ENCODE measurements at places on chromosomes 16 and 17.

DNA sequence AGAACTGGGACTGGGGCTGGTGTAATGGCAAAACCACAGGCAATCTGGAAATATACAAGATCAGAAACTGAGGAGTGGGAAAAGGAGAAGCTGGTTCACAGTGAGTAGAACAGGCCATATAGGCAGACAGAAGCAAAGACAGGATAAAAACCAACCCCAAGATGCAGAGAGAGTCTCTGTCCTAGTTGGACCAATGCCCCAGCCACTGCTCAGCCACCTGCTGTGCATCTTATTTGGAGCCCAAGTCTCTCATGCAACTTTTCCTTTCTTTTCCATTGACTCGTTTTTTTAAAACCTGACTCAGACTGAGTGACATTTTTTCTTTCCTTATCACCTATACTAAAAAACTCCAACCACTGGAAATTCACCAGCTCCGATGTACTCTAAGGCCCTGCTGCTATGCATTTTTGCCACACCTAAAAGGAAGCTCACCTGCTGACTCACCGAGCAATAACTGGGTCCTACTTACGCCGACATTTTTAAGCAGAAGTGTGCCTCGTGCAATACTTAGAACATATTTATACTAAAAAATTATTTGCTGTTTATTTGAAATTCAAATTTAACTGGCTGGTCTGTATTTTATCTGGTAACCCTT, 100.8 kb upstream of the XYLT1 start:
- no peak for DNase-seq

DNA sequence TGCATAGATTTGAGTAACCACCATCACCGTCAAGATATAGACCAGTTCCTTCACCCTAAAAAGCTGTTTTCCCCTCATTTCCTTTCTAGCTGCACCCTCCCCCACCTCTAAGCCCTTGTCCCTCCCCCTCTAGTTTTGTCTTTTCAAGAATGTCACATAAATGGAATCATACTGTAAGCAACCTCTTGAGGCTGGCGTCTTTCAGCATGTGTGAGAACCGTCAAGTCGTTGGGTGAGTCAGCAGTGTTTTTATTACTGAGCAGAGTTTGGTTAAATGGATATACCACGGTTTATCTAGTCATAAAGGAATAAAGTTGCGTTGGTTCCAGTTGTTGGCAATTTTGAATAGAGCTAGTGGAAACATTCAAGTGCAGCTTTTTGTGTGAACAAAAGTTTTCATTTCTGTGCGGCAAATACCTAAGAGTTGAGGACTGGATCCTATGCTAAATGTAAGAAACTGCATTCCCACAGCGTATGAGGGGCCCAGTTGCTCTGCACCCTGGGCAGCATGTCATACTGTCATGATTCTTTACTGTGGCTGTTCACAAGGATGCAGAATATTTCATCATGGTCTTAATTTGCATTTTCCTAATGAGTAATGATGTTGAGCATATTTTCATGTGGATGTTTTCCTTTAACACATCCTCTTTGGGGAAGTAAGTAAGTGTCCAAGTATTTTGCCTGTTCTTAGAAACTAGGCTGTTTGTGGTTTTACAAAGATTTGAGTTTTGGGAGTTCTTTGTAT, 264.3 kb downstream of the CPPED1 start:
- no peak for DNase-seq

GRCh38 chr16:4414187-4414917, 2.0 kb downstream of the CORO7 start:
- DNase-seq: no peak

- DNase-seq: peak; percentile 54
Observed at GRCh38 chr17:76736349-76737081, 616 bp downstream of the SRSF2 start.

- peak; percentile 24 for DNase-seq
Observed at GRCh38 chr16:77273815-77274214, 74.6 kb downstream of the SYCE1L start.

DNA sequence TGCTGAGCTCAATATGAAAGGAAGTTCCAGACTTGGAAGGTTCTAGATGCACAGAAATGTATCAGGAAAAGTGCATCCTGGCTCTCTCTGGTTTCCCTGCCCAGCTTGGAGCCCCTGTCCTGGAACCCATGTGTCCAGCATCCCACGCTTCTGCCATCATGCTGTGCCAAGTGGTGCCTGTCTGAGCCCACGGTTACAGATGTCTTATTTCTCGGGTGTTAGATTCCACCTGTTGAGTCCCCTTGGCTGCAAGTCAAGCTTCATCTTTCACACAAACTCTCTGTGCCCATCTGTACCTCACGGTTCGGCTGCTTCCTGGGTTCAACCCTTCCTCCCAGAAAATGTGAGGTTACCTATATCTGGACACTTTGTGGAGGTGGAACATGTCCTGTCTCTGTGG, 22.5 kb downstream of the OR1D5 start:
- no peak for DNase-seq

DNA sequence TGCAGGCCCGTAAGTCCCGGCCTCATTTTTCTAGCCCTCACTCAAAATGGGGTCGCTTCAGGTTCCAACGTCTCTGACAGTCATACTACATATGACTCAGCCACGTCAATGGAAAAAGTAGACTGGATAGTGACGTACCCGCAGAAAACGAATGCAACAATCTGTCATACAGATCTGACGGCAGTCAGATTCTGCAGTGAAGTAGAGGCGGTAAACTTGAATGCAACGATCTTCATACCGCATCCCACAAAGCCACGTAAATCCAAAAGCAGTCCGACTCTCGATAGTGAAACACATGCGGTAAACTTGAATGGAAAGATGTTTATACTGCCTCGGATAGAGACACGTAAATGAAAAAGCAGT, 38.4 kb upstream of the ARL4D start:
- DNase-seq: peak; percentile 74

DNA sequence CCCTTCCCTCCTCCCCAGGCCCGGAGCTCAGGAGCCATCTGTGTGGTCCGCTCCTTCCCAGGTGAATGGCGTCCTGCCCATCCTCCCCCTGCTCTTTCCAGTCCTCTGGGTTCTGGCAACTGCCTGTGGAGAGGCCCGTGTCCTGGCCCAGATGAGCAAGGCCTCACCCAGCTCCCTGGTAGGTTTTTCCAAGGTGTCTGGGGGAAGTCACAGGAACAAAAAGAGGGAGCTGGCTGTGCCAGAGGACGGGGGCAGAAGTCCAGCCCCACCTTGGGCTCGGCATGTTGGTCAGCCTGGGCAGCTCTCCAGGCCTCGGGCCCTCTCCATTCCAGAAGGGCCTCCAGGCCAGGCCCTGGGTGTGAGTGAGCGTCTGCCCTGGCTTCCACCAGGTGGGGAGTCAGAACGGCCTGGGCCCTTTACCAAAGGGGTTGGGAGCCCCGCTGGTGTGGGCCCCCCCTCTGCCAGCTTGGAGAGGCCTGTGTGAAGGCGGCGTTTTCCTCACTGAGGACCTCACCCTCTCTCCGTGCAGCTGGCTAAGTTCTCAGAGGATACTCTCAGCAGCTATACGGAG, 25.1 kb downstream of the CASKIN2 start:
- no peak for DNase-seq

- DNase-seq: no peak
Observed at GRCh38 chr17:31052187-31052889, 42.4 kb upstream of the NF1 start.

DNA sequence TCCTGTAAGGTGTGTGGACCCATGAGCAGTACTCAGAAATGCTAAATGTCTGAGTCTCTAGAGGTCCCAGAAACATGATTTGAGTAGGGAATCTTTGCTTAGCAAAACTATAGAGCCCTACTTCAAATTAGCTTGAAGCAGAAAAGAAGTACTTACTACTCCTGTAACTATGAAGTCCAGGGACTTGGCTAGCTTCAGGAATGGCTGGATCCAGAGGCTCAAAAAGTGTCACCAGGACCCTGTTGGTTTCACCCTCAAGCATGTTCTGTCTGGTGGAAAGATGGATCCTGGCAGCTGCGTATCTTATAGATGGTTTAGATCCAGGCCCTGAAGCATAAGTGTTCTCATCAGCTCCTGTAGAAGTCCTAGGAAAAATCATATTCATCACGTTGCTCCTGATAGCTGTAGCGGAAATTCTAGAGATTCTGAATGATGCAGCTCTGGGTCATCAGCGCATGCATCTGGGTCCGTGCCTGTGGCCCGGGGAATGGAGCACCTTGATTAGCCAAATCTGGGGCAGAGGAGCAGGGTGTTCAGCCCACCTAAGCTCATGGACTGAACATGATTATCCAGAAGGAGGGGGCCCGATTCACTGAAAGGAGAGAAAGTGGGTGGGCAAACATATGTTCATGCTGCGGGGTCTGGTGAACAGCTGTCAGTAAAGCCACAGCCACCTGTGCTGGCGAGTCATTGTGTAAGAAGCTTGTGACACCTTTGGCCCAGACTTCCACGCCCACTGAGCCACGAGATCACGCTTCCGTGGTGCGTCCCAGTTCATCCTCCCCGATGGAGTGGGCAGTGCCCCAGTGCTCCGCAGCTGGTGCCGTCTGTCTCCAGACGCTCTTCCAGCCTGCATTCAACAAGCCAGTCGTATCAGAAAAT, 260.6 kb downstream of the CPPED1 start:
- no peak for DNase-seq

GRCh38 chr17:67696347-67696746, 21.4 kb upstream of the NOL11 start:
- peak; percentile 46 for DNase-seq

DNA sequence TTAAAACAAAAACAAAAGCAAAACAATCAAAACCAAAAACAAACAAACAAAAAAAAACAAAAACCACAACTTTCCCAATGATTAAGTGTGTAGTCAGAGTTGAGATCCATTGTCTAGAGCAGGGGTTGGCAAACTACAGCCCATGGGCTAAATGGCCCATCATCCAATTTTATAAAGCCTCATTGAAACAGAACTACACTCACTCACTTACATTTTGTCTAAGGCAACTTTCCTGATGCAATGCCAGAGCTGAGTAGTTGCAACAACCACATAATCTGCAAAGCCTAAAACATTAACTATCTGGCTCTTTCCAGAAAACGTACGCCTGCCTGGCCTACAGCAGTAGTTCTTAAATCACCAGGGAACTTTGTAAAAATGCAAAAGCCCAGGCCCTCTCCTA, 124.1 kb downstream of the SOX9 start:
- no peak for DNase-seq

- DNase-seq: no peak
Observed at GRCh38 chr17:13374203-13375143, 227.3 kb downstream of the HS3ST3A1 start.

DNA sequence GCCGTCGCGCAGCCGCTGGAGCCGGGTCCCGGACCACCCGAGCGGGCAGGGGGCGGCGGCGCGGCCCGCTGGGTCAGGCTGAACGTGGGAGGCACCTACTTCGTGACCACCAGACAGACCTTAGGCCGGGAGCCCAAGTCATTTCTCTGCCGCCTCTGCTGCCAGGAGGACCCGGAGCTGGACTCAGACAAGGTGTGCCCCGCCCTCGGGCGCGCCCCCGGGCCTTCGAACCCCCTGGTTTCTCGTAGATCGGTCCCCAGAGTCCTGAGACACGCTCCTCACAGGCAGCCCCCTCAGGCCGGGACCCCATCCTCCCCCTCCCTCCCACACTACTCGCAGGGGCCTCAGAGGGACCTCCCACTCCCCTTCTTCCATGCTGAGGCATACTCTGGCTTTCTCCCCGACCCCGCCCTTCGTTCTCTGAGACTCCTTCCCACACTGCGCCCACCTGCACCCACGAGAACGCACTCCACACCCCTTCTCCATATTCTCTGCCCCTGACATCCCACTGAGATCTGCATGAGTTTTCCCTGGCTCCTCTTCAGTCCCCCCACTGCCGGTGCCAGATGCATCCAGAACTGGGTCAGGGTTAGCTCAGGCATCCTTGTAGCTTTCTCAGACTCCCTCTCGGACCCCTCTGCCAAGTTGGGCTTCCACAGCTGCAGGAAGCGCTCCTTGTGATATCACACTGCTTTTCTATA, 523 bp downstream of the KCTD2 start:
- DNase-seq: no peak

- DNase-seq: no peak
Observed at GRCh38 chr16:88442727-88443576, 10.1 kb upstream of the ZFPM1 start.

DNA sequence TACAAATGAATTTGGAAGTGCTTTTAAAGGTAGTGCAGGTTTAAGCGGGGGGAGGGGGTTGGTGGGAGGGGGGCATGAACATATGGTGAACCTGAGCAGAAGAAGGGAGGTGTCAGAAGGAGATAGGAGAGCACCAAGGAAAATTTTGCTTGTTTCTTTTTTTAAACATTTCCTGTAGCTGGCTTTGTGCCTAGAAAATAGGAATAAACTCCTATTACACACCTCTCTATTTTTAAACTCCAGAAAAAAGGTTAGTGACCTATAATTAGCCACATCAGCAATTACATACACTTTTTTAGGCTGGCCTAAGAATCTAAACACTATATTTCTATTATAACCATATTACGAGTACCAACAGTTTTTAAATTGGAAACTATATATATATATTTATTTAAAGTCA, 159.1 kb downstream of the SKAP1 start:
- DNase-seq: no peak

DNA sequence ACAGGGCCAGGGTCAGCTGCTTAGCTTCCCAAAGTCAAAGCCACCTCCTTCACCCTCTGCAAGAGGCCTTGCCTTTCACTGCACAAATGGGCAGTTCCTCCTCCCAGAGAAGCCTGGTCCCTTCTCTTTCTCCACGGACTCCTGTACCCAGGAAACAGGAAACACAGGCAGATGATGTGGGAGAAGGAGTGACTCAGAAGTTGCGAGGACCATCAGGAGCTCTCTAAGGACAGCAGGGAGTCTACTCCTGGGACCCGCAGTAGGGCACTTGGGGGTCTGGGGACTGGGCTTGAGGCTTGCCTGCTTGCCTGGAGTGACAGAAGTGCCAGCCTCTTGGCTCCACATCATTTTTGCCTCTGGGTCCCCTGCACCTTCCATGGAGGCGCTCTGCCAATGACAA, 47.4 kb upstream of the KSR1 start:
- DNase-seq: no peak

- no peak for DNase-seq
Observed at GRCh38 chr16:84045001-84045817, 2.6 kb upstream of the SLC38A8 start.

GRCh38 chr17:17511881-17512858, 16.0 kb upstream of the RASD1 start:
- DNase-seq: no peak

DNA sequence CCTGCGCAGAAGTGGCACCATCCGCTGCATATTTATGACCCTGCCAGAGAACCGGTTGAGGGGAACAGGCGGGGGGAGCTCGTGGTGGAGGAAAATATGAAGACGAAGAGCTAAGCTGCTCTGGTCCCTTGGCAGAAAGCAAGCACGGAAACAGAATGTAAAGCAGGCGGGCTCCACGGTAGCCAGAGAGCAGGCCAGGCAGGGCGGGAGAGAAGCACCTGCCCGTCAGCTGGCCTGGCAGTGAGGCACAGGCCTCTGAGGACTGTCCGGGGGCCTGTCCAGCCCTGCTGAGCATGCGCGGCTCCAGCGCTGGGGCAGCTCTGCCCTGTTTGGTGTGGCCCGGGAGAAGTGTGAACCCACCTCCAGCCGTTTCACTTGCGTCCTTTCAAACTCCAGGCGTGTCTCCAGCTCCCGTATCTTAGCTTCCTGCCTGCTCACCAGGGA, 46.7 kb downstream of the PIPOX start:
- peak; percentile 73 for DNase-seq

GRCh38 chr16:69040144-69040909, 65.1 kb upstream of the HAS3 start:
- DNase-seq: no peak
